ENCODE measurements at places on chromosomes 2 and 18.

- no peak for DNase-seq
Observed at GRCh38 chr2:158392687-158393086, 63.9 kb downstream of the CCDC148 start.

DNA sequence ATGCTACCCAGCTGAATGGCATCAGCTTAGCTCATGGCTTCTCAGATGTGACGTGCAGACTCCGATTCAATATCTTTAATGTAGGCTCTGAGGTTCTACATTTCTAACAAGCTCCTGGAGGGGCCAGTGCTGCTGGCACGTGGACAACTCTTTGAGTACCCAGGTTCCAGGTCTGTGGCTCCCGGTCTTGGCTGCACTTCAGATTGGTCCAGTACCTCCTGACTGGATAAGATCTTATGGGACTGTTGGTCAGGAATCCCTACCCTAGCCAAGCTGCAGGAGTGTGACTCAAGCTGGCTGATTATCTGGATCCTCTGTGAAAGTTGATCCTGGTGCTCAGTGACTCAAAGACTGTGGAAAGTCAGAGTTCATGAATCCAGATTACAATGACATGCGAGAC is 222.1 kb downstream of the ANKRD30B start:
- no peak for DNase-seq

DNA sequence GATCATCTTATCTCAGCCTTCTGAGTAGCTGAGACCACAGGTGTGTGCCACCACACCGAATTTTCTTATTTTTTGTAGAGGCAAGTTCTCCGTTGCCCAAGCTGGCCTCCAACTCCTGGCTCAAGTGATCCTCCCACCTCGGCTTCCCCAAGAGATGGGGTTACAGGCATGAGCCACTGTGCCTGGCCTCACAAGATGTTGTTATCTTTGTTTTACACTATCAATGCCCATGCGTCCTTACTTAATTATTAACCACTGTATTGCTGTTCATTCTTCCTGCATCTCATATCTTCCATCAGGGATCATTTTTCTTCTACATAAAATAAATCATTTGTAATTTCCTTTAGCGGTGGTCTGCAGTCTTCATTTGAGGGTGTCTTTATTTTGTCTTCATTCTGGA is 181.9 kb downstream of the TGIF1 start:
- DNase-seq, result no peak

DNA sequence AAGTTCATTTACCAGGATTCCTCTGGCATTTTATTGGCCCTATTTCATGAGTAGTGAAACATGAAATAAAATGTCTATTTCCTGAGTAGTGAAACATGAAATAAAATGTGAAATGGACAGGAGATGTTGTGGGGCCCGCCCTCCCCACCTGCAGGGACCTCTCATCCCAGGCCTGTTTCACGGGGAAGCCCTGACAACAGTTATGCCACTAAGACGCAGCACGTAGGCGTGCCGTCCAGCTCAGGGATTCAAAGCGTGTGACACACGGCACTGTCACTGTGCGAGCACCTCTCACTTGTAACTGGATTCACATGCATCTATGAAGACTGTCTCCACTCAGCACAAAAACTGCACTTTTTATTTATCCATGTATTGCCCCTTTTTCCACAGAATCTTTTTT is 83.4 kb upstream of the SNTG2 start:
- no peak for DNase-seq

GRCh38 chr2:47274054-47274782 is 119.1 kb upstream of the STPG4 start:
- DNase-seq, result no peak
